Chondrocyte (in vitro differentiated cells): ENCODE measurements at places on chromosomes 16 and 17.

- no peak for DNase-seq
These were observed 43.7 kb downstream of the TMEM132E start for GRCh38 chr17:34622862-34623623.

GRCh38 chr17:40122136-40122998, 596 bp downstream of the MSL1 start:
- DNase-seq: no peak

GRCh38 chr16:52529226-52529625, 17.7 kb downstream of the TOX3 start:
- DNase-seq: no peak

DNA sequence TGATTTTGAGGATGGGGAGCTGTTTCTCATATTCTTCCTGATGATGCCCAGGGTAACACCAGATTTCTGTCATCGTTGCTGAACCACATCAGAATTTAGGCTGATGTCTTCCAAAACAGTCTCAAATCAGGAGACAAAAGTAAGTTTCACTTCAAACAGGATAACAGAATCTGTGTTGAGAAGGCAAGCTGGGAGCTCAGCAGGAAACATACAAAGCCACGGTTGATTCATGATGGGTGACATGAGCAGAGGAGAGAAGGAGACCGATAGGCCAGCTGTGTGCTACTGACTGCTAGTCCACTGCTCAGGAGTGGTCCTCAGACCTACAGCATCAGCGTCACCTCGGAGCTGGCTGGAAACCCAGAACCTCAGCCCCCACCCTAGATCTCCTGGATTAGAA, 62.9 kb upstream of the RCVRN start:
- no peak for DNase-seq

DNA sequence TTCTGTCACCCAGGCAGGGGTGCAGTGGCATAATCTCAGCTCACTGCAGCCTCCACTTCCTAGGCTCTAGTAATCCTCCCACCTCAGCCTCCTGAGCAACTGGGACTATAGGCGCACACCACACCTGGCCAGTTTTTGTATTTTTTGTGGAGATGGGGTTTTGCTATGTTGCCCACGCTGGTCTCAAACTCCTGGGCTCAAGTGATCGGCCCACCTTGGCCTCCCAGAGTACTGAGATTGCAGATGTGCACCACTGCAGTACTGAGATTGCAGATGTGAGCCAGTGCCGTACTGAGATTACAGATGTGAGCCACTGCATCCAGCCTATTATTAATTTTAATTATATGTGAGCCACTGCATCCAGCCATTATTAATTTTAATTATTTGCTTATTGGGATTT, 13.8 kb downstream of the CRK start:
- DNase-seq: no peak

GRCh38 chr16:84999200-84999599, 12.1 kb downstream of the ZDHHC7 start:
- no peak for DNase-seq

DNA sequence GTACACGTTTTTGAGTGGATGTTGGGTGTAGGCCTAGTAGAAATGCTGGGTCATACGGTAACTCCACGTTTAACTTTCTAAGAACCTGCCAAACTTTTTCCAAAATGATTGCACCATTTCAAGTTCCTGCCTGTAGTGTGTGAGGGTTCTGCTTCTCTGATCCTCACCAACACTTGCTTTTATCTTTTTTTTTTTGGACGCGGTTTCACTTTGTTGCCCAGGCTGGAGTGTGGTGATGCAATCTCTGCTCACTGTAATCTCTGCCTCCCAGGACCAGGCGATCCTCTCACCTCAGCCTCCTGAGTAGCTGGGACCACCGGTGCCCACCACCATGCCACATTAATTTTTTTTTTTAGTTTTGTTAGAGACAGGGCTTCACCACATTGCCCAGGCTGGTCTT, 23.5 kb downstream of the ZNF750 start:
- peak; percentile 18 for DNase-seq

DNA sequence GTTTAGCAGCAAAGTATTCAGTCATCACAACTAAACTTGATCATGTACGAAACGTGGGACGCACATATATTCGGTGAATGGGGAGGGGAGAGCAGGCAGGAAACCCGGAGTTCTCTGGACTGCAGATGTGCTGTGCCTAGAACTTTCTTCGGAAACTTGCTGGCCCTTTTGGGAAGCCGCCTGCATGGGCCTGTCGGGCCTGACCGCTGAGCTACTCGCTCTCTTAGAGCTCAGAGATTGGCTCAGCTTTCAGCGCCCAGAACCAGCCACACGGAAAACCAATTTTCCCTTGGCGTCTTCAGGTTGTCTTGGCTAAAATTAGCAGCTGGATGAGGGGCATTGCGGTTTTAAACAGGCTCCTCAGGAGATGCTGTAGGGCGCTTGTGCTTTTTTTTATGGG, 38.1 kb downstream of the ZDHHC7 start:
- DNase-seq: no peak

DNA sequence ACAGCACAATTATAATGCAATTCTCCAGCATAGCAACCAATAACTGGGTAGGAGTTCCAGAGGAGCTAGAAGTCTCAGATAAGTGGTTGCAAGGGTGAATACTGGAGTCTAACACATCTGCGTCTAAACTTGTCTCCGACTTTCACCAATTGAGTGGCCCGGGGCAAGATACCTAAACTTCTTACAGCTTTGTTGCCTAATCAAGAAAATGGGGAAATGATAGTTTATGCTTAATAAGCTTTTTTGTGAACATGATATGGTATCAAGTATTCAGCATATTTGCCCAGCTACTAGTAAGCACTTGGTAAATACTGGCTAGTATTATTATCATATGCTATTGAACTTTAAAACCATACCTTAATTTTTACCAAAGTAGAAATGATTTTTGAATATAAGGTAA, 183.5 kb downstream of the KCNJ2 start:
- no peak for DNase-seq

DNA sequence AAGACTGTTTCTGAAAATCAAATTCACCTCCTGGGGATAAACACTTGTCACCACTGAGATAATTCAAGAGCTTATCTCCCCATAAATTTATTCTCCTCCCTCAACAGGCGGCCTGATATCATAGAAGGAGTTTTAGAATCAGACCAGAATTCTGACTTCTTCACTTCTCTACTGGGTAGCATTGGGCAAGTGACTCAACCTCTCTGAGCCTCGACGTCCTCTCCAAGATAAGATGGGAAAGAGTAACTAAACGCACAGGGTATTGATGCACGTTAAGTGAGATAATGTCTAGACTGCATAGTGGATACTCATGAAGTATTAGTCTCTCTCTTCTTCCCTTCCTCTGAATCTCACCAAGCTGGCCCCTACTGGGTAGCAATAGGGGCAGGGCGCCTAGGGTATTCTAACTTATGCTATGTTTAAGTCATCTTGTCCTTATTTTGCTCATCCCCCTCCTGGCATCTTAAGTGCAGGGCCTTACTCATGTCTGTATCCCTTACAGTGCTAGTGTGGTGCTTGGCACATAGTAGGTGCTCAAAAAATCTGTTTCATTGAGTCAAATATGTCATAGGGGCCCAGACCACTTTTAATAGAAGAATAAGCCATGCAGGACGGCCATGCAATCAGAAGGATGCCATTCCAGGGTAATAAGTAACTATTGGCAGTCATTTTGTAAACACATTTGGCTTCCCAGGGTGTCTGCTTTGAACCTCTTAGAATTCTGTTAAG, 476.4 kb upstream of the CCL2 start:
- DNase-seq: no peak

- no peak for DNase-seq
These were observed 206.9 kb downstream of the MAP2K4 start for GRCh38 chr17:12227547-12227946.

DNA sequence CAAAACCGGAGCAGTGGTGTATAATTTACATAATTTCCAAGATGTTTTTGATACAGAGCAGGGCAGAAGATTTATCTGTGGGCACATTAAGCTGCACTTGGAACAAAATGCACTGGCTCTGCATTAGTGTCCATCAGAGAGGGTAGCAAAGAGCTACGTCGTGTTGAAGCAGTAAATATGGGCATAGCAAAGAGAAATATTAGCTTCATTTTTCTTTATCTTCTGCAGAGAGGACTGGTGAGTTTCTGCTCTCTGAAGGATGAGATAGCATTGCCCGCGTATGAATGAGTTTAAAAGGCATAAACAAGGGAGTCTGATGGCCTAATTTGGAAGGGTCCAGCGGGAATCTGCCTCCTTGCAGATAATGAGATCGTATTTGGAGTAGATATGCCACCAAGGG, 227.8 kb upstream of the CDH11 start:
- DNase-seq: no peak

DNA sequence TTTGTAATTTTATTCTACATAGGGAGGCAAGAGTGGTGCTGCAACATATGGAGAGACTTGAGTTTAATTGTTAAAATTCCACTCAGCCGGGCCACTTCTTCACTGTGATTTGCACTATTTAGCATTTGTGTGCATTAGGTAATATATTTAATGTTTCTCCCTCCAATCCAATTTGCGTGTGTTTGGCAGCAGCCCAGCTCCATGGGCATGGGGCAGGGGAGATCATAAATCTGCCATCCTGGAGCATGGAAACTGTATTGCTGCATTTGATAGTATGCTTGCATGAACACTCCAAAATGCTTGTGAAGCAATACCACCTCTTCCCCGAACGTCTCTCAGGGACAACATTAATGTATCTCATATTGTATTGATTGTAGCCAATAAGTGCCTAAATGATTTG, 339.1 kb upstream of the RBFOX1 start:
- DNase-seq: no peak

DNA sequence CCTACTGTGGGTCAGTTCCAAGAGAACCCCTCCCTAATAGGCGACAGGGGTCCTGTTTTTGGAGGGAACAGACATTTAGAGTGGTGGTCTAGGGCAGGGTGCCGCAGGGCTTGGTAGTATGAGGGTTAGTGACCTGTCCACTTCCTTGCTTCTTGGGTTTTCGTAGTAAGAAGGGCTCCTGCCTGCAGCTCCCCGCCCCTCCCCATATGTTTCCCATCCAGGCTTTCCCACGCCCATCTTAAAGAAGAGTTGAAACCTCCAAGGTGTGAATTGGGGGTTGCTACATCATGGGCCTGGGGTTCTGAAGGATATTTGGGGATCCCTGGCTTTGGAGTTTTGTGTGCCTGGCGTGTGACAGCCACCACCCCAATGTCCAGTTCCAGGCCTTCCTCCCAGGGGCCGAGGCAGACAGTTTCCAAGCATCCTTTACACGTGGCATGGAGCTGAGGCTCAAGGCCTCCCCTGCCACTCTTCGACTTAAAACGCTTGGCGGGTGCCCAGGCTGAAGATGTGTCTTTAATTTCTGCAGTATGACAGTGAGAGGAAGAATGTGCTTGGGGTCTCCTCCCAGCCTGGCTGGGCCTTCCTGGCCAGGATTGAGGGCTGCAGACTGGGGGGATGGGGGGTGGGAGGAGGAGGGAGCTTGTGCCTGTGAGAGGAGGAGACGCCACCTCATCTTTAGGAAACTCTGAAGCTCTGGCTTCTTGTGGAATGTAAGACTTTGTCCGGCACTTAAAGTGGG, 2.3 kb upstream of the COL1A1 start:
- DNase-seq: no peak

DNA sequence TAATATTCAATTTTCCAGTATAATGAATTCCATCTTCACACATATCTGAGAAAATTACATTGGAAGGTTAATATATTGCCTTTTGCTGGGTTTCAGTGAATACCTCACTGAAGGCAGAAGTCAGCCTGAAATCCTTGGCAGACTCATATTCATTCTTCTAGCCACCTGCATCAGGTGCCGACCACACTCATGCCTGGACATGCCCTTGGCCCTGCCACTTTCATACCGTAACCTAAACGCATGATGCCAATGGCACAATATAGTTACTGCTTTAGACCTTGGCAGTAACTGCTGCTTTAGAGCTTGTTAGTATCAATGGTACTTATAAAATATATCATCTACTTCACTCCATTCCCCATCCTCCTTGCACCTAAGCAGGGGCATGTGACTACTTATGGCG, 817.6 kb upstream of the CDH8 start:
- DNase-seq: no peak

DNA sequence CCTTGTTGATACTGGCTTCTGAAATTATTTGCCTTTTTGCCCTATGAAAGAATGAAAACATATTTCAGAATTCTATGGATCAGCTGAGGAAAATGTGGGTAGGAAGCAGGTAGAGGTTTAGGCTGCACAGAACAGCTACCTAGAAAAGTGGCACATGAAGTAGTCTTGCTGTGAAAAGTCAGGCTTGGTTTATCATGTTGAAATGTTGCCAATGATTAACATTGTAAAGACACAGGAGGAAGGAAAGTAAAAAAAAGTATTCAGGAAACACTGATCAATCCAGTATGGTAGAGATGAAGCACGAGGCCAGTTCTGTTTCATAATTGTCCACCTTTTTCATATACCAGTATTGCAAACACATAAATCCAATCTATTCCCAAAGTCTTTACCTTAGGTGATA, 29.9 kb downstream of the ABCA6 start:
- DNase-seq: no peak

DNA sequence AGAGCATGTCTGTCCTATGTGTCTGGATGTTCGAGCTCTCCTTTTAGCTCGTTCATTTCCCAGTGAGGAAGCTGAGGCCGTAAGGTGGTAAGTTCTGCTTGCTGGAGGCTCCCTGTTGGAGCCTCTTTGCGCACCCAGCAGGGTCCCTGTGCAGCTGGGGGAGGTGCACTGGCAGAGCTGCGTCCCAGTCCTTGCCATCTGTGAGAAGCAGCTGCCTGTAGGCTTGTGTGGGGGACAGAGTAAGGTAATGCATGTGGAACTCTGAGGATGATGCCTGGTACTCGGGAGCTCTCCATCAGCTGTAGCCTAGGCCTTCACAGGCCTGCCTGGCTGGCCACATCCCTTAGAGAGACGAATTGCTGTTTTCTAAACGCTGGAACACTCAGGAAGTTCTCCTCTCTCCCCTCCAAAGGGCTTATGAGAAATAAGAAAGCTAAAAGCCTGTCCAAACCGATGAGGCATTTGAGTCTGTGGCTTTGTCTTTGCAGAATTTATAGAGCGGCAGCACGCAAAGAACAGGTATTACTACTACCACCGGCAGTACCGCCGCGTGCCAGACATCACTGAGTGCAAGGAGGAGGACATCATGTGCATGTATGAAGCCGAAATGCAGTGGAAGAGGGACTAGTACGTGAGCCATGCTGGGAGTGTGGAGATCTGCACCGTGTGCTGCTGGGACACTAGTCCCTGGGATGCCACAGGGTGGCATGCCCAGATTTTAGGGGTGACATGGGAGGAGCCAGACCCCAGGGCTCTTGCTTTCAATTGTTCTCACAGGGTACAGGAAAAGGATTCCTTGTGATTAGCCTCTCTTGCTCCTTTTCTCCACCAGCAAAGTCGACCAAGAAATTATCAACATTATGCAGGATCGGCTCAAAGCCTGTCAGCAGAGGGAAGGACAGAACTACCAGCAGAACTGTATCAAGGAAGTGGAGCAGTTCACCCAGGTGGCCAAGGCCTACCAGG, 1.6 kb downstream of the NDUFB10 start:
- DNase-seq: no peak

GRCh38 chr17:20273741-20274500, 193.4 kb downstream of the LGALS9B start:
- no peak for DNase-seq
